Dorsolateral prefrontal cortex (tissue), 122 donors: ENCODE measurements at places on chromosomes 2 and 18.

DNA sequence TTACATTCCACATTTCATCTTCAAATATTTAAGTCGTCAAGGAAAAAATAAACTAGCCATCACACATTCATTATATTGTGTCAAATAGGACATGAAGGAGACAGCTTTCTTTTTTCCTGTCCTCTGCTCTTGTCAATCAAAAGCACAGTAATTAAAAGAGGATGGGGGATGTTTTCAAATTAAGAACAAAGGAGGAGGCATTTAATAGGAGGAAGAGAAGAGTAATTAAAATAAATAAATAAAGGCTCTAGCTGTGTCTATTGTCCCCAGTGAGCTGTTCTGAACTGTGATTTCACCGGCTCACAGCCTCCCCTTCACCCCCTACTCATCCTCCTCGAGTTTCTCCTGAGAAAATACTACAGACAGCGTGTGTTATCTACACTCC lies 1377.1 kb upstream of the PIK3C3 start:
- no peak for DNase-seq

DNA sequence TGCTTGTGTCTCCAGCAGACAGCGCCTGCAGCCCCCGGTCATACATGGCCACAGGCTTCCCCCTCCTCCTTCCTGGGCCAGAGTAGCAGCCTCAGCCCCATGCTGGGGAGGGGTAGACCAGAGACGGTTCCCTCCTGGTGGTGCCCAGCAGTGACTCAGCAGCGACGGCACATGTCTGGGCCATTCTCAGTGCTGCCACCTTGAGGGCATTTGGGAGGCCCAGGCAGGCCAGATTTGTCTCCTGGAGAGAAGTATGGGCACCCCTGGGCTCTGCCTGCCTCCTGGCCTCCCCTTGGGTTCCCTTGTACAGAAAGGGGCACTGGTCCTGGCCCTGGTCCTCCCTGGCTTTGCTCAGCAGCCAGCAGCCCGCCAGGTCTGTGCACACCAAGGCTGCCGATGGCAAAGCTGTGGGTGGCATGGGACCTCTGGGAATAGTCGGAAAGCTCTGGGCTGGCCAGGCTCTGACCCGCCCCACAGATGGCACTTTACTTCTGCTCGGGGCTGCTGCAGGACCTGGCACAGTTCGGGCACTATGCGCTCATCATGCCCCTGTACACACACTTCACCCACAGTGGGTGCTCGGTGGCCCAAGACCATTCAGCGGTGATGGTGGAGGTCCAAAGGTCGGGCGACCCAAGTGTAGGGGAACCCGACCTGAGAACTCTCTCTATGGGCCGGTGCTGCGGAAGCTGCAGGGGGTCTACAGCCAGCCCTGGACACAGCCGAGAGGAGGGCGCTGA lies 11.4 kb upstream of the ALPI start:
- DNase-seq, result no peak

DNA sequence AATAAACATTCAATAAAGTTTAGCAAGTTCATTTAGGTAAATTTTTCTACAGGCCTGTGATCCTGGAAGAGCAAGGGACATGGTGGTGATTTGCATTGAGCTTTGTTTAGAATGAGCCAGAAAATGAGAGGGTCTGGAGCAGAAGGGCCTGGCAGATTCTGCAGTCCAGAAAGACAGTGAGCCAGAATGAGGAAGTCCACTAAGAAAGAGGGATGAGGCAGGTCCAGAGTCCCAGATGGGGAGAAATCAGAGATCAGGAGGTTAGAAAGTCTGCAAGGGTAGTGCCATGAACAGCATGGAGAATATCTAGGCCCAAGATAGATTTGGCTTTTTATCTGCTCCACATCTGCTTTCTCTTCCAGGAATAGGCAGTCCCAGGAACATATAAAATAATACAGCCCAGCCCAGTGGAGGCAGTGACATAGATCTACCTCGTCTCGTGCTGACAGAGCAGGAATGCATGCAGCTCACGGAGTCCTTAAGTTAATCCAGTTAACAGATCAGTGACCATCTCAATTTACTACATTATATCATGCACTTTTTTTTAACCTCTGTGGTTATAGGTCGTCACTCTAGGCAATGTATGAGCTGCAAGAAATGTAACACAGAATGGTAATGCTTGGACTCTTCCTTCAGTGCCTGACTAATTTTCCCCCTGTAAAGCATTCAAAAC lies 429.0 kb downstream of the SUCLG1 start:
- DNase-seq, result no peak

DNA sequence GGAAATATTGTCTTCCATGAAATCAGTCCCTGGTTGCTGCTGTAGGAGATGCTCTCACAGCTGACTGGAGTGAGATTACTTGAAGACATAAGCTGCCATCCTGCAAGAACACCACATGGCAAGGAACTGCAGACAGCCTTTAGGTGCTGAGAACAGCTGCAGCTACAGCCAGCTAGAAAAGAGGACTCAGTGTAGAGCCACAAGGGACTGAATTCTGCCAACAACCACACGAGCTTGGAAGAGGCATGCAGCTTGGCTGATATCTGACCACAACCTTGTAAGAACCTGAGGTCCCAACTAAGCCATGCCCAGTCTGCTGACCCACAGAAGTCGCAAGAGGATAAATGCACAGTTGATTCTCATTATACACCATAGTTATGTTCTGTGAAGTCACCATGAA lies 181.8 kb upstream of the ARL4C start:
- no peak for DNase-seq

DNA sequence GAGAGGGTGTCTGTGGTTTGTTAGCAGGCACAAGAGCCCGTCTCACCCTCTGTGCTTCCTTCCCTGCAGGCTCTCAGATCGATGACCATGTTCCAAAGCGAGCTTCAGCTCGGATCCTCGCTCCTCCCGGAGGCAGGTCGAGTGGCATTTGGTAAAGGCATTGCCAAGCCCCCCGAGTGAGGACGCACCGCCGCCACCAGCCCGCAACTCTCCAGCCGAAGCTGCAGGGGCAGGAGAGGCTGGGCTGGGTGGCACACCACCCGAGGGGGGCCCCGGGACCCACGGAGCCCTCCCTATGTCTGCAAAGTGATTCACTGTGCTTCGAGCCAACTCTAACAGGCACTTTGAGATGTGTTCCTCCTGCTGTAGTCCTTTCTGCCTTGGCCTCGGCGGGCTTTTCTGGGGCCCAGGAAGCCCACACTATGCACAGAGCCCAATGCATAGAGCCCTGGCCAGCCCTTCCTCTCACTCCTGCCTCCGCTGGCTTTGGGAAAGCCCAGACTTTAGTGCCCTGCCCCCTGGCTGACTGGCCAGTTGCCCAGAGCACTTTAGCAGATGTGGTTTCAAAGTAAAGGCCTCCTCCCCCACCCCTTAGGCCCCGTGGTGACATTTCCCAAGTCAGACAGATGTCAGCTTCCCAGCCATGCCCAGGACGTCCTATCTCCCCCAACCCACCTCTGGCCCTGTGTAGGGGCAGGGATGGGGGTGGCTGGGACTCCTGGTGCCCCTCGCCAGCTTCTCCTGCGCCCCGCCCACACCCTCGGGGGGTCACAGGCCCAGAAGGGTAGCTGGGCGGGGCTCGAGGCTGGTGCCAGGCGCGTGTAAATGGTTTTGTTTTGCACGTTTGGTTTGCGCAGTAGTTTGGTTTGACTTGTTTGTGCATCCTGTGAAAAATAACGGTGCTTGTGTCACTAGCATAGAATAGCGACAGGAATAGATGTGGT lies 23.3 kb upstream of the MAPRE3 start:
- DNase-seq, result no peak

DNA sequence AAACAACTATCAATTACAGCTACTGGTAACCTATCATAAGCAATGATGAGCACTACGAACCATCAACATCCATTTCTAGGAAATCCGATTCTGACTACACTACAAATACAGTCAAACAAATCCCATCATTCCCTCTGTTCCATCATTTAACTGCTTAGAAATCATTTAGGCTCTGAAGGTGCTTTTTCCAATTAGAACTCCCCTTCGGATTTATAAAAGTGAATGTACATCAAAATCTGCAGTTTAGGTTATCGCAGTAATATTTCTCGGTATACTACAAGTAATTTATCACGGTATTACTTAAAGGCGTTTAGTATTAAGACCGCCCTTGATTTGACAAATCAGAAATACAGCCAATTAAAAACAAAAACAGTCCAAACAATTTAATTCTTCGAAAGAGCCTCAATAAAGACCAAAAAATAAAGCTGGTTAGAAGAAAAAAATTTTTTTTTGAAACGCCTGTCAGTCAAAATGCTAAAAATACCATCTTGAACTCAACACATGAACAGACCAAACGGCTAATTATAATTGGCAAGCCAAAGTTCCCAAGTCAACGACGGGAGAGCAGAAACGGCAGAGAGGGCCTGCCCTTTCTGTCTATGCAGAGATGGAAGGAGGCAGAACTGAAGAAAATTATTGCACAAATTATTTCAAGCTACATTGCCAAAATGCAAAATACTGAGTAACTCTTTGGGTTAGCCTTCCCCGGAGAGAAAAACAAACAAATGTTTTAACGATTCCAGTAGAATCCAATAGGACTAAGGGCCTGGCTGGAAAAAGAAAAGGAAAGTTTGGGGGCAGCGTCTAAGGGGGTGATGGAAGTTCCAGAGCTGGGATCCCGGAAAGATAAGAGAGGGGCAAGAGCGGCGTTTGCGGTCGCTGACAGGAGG lies 1.2 kb downstream of the VPS54 start:
- no peak for DNase-seq

DNA sequence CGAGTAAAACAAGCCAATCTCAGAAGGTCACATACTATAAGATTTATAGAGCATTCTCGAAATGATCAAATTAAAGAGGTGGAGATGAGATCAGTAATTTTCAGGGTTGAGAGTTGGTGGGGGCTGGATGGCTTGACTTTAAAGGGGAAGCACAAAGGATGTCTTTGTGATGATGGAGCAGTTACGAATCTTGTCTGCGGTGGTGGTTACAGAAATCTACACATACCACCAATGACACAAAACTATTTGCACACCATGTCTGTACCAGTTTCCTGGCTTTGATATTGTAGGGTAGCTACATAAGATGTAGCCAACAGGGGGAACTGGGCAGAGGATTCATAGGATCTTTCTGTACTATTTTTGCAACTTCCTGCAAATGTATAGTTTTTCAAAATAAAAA lies 190.6 kb upstream of the SMIM21 start:
- no peak for DNase-seq

- no peak for DNase-seq
These were observed 282.0 kb upstream of the SIX2 start for GRCh38 chr2:45291296-45291701.
